ENCODE measurements at places on chromosomes 16 and 17.

DNA sequence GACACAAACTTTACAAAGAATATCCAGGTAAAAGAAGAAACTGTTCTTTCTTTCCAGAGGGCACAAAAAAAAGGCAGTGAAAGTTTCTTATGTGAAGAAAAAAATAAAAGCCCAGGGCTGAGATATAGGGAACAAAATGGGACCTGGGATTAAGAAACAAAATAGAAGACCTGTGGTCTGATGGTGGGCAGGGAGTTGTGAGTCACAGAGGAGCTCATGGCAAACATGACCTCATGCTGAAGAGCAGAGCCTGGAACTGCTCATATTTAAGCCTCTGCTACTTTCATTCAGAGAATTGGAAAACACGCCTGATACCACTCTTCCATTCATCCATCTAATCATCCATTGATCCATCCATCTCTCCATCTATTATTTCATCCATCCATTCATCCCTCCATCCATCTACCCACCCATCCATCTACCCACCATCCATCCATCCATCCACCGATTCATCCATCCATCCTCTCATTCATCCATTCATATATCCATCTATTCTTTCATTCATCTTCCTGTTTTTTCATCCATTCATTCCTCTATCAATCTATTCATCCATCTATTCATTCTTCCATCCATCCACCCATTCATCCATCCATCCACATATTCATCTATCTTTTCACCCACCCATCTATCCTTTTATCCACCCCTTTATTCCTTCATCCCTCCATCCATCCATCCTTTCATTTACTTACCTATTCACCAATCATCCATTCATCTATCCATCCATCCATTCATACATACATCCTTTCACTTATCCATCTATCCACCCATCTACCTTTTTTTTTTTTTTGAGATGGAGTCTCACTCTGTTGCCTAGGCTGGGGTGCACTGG lies 30.0 kb downstream of the WFDC1 start:
- no peak for DNase-seq

DNA sequence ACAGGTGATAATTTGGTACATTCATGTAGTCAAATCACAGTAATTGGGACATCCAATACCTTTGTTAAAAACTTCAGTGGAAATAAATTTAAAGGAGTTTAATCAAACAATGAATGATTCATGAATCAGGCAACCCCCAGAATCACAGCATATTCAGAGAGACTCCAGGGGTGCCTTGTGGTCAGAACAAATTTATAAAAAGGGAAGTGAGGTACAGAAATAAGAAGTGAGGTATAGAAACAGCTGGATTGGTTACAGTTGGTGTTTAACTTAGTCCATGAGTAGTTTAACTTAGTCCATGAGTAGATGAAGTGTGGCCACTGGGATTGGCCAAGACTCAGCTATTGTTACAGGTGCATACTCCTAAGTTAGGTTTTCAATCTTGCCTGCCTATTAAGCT lies 25.1 kb downstream of the TMEM98 start:
- no peak for DNase-seq

DNA sequence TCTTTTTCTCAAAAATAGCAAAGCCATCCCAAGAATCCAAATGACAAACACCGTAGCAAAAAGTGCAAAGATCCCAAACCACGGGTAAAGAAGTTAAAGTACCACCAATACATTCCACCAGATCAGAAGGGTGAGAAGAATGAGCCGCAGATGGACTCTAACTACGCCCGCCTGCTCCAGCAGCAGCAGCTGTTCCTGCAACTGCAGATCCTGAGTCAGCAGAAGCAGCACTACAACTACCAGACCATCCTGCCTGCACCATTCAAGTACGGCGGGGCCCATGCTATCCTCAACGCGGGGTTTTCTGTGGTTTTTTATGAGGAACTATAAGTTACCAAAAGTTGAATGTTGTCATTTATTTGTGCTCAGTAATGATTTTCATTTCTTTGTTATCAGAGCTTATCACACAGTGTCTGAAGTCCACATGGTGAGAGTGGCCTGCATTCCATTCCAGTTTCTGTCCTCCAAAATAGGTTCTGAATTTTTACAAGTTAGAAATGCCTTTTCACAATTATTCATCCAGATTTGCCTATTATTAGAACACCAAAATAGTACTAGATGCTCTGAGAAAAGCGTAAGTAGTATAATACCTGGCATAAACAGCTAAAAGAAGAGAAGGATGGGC lies 169.2 kb downstream of the MRTFB start:
- no peak for DNase-seq

GRCh38 chr16:72394526-72394925 lies 222.6 kb upstream of the PMFBP1 start:
- DNase-seq = no peak

GRCh38 chr16:16021988-16022682 lies 72.7 kb downstream of the ABCC1 start:
- no peak for DNase-seq

Measured in NCI-H2081 treated with DMSO at 0.1 percent for 48 hours (cell line).